ENCODE measurements at places on chromosomes 1 and 21. TPM values are rescaled to one million over a fixed set of nuclear protein-coding genes. Genes with fewer than 3 reads are reported as not detected.

GRCh38 chr1:201614262-201615015 lies 75.5 kb downstream of the NAV1 start:
- H3K27ac ChIP-seq = no peak overlapping the region
- no peaks in the 10 kb centered on the region for H3K4me1 ChIP-seq
- no peak overlapping the region for H3K4me3 ChIP-seq
- H3K36me3 ChIP-seq = no peaks in the 10 kb centered on the region
- DNase-seq = no peak
- no peaks in the 10 kb centered on the region for H3K27me3 ChIP-seq

CCDC30 gene
- total RNA-seq = 7.7 TPM

OR10Z1 gene
- not detected for total RNA-seq

KISS1 gene
- not detected for total RNA-seq

DNA sequence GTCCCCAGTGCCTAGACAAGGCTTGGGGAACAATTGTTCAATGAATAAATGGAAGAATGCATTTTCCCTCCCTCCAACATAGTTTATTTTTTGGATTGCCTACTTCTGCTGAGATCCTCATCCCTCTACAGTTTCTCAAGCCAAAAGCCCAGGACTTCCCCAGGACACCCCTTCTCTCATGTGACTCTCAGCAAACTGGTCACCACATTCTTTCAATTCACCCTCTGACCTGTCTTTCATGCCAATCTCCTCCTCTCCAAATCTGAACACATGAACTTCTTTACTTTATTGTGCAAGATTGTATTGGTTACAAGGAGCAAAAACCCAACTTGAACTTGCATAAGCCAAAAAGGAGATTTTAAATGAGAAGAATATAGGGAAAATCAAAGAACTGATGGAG lies 103.2 kb upstream of the JUN start:
- no peaks in the 10 kb centered on the region for H3K27me3 ChIP-seq
- DNase-seq = no peak
- no peak overlapping the region for H3K27ac ChIP-seq
- H3K36me3 ChIP-seq = no peaks in the 10 kb centered on the region
- peaks cover 16% of the 10 kb centered on the region for H3K4me1 ChIP-seq
- no peak overlapping the region for H3K4me3 ChIP-seq

SLC9C2 gene
- total RNA-seq = not detected

- no peaks in the 10 kb centered on the region for H3K27me3 ChIP-seq
- H3K27ac ChIP-seq = no peak overlapping the region
- H3K4me3 ChIP-seq = no peak overlapping the region
- no peak for DNase-seq
- H3K4me1 ChIP-seq = no peaks in the 10 kb centered on the region
These were observed 84.0 kb downstream of the PTPRU start for GRCh38 chr1:29320156-29320940.

SLC6A17 gene
- total RNA-seq = not detected

- H3K36me3 ChIP-seq = no peaks in the 10 kb centered on the region
- no peaks in the 10 kb centered on the region for H3K4me1 ChIP-seq
- no peak for DNase-seq
- H3K27me3 ChIP-seq = no peaks in the 10 kb centered on the region
These were observed 9.8 kb upstream of the EGLN1 start for GRCh38 chr1:231431665-231432415.

- no peak overlapping the region for H3K4me3 ChIP-seq
- H3K36me3 ChIP-seq = no peaks in the 10 kb centered on the region
- H3K4me1 ChIP-seq = peaks cover 3% of the 10 kb centered on the region
- DNase-seq = no peak
- H3K27ac ChIP-seq = no peak overlapping the region
- no peaks in the 10 kb centered on the region for H3K27me3 ChIP-seq
These were observed 21.6 kb downstream of the ATP2B4 start for GRCh38 chr1:203648276-203648675.

- H3K4me3 ChIP-seq = no peak overlapping the region
- H3K27ac ChIP-seq = no peak overlapping the region
These were observed 7.4 kb downstream of the CLEC20A start for GRCh38 chr1:178489399-178489798.

CYYR1 gene
- total RNA-seq = 89.1 TPM

SYT11 gene
- 10.2 TPM for total RNA-seq

GNAT2 gene
- not detected for total RNA-seq

- no peak overlapping the region for H3K4me3 ChIP-seq
- H3K27ac ChIP-seq = no peak overlapping the region
- H3K36me3 ChIP-seq = no peaks in the 10 kb centered on the region
- H3K27me3 ChIP-seq = no peaks in the 10 kb centered on the region
- no peak for DNase-seq
These were observed 198.8 kb downstream of the CRB1 start for GRCh38 chr1:197466813-197467212.

GRCh38 chr1:164611754-164612642 lies 53.0 kb downstream of the PBX1 start:
- H3K27ac ChIP-seq = no peak overlapping the region
- peaks cover 24% of the 10 kb centered on the region for H3K4me1 ChIP-seq
- no peaks in the 10 kb centered on the region for H3K27me3 ChIP-seq
- H3K4me3 ChIP-seq = no peak overlapping the region

DNA sequence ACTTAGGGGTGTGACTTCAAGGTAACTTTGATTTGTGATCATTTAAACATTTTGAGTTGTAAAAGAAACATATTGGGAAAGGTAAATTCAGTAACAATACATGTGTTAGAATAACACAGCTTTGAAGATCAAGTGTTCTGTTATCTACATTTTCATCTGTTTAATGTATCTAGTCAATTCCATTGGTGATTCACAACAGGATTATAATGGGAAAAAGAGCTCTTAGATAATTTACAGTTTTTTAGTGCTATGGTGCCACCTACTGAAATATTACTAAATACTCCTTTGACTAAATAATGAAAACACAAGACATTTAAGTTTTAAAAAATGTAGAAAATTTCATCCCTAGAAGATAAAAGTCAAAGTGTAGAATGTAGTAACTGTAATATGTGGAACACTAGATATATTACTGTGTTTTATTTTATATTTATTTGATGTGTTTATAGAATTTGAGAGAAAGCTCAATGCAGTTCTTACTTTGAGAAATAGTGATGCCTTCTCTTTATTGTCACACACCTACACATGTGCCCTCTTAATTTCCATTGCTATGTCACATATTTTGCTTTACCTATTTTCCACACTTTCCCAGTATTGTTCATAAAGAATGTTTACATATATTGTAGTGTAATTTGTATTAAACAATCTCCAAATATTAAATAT lies 47.4 kb downstream of the PTPRC start:
- H3K4me3 ChIP-seq = no peak overlapping the region
- H3K36me3 ChIP-seq = no peaks in the 10 kb centered on the region
- H3K4me1 ChIP-seq = peaks cover 21% of the 10 kb centered on the region
- DNase-seq = peak; percentile 68
- H3K27ac ChIP-seq = no peak overlapping the region

DNA sequence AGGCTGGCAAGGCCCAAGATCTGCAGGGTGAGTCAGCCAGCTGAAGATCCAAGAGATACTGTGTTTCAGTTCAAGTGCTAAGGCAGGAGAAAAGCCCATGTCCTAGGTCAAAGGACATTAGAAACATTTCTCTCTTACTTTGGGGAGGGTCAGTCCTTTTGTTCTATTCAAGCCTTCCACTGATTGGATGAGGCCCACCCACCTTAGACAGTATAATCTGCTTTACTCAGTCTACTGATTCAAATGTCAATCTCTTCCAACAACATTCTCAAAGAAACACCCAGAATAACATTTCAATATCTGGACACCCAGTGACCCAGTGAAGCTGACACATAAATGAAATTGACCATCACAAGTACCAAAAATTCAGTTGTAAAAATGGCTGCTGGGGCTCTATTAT lies 367.8 kb upstream of the ZP4 start:
- H3K36me3 ChIP-seq = no peaks in the 10 kb centered on the region
- H3K27me3 ChIP-seq = no peaks in the 10 kb centered on the region
- DNase-seq = no peak
- H3K4me1 ChIP-seq = no peaks in the 10 kb centered on the region
- H3K4me3 ChIP-seq = no peak overlapping the region

DNA sequence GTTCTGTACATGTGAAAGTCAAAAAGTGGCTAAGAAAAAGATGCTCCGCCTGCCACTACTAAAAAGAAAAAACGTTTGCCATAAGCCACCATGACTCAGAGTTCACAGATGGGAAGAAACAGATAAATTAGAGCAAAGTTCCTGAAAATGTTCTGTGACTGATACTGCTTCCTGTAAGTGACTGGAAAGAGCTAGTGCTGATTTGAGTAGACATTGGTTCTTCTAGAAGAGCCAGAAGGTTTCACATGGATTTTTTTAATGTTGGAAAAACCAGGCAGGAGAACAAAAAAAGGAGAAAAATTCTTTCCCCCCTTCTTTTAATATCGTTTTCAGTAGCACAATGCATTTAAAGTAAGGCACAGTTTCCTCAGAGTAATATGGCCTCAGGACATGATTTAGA lies 221.4 kb downstream of the HLX start:
- no peak overlapping the region for H3K4me3 ChIP-seq
- no peak overlapping the region for H3K27ac ChIP-seq
- no peaks in the 10 kb centered on the region for H3K27me3 ChIP-seq
- H3K4me1 ChIP-seq = no peaks in the 10 kb centered on the region
- no peak for DNase-seq

GRCh38 chr21:43719748-43720538 lies 1.0 kb downstream of the PDXK start:
- peaks cover 11% of the 10 kb centered on the region for H3K4me1 ChIP-seq
- peak overlapping the region; percentile 91 for H3K27ac ChIP-seq
- H3K4me3 ChIP-seq = peak overlapping the region; percentile 99
- no peaks in the 10 kb centered on the region for H3K27me3 ChIP-seq
- DNase-seq = no peak

GRCh38 chr1:201889090-201889968 lies 631 bp downstream of the SHISA4 start:
- no peaks in the 10 kb centered on the region for H3K36me3 ChIP-seq
- no peaks in the 10 kb centered on the region for H3K27me3 ChIP-seq
- H3K4me3 ChIP-seq = peak overlapping the region; percentile 56
- no peaks in the 10 kb centered on the region for H3K4me1 ChIP-seq
- H3K27ac ChIP-seq = no peak overlapping the region
- no peak for DNase-seq

DNA sequence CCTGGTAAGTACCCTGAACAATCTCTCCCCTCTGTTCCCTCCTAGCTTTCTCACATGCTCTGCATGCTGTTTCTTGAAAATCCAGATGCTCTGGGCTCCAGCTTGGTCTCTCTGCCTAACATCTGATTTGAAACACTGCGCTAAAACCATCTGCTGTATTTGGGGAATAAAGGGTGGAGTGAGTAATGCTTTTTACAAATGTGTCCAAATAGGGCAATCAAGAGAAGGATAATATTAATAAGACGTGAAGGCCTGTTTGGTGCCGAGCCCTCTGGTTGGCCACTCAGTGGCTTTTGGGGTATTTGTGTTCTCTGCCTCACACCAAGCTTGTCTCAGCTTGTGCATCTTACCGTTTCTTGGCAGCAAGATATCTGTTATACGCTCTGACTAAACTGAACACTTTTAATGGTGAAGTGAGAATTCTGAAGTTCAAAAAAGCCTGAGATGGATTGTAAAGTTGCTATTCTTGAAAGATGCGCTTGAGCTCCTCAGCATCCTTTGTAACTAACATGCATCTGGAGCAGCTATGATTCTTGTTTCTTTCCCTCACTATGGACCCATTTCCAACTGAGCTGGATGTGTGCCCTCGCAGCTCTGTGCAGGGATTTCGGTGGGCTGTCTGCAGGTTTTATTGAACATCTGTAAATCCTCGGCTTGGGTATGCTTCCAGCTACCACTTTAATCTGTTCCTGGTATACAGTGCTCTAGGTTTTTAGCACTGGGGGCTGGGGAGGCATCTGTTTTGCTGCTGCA lies 269.4 kb downstream of the RWDD3 start:
- H3K36me3 ChIP-seq = no peaks in the 10 kb centered on the region
- H3K27ac ChIP-seq = no peak overlapping the region
- H3K27me3 ChIP-seq = peaks cover 31% of the 10 kb centered on the region
- no peak overlapping the region for H3K4me3 ChIP-seq
- H3K4me1 ChIP-seq = no peaks in the 10 kb centered on the region
- DNase-seq = no peak

GRCh38 chr1:233796146-233796783 lies 108.2 kb upstream of the SLC35F3 start:
- no peak for DNase-seq
- H3K4me1 ChIP-seq = no peaks in the 10 kb centered on the region
- no peak overlapping the region for H3K4me3 ChIP-seq

GRCh38 chr1:229278120-229278741 lies 7.3 kb downstream of the RAB4A start:
- H3K4me1 ChIP-seq = no peaks in the 10 kb centered on the region
- no peak for DNase-seq
- H3K27me3 ChIP-seq = no peaks in the 10 kb centered on the region

DNA sequence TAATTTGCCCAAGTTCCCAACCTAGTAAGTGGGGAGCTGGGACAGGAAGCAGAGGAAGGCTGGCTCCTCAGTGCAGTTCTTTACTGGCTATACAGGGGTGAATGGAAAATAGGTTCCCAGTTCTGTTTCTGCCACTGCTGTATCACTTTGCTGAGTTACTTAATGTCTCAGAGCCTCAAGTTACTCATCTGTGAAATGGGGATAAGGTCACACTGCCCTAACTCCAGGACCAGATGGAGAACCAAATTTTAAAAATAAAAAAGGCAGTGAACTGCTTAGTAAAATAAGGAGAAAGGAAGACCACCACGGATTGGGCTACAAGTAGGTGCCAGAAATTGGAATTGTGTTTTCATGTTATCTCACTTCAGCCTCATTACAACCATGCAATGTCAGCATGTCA lies 147.8 kb downstream of the OMA1 start:
- H3K4me1 ChIP-seq = peaks cover 16% of the 10 kb centered on the region
- no peak for DNase-seq
- no peaks in the 10 kb centered on the region for H3K36me3 ChIP-seq
- H3K27me3 ChIP-seq = no peaks in the 10 kb centered on the region
- H3K4me3 ChIP-seq = no peak overlapping the region
- no peak overlapping the region for H3K27ac ChIP-seq

DNA sequence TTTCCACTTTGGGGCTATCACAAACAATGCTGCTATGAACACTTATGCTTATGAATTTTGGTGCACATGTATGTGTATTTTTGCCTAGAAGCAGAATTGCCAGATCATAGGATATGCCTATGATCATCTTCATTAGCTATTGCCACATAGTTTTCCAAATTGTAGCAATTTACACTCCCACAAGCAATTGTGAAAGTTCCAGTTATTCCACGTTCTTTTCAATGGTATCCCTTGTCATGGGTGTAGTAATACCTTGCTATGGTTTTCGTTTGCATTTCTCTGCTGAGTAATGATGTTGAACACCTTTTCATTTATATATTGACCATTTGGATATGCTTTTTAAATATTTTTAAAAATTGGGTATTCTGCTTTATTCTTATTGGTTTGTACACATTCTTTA lies 82.6 kb downstream of the MTR start:
- no peaks in the 10 kb centered on the region for H3K27me3 ChIP-seq
- H3K36me3 ChIP-seq = no peaks in the 10 kb centered on the region
- no peaks in the 10 kb centered on the region for H3K4me1 ChIP-seq
- no peak overlapping the region for H3K27ac ChIP-seq
- no peak overlapping the region for H3K4me3 ChIP-seq

FCRLA gene
- total RNA-seq = not detected

WNT4 gene
- not detected for total RNA-seq
